ENCODE measurements at places on chromosomes 2 and 18.

- peak; percentile 78 for DNase-seq
These were observed 48.5 kb downstream of the SMAD7 start for GRCh38 chr18:48902023-48902855.

DNA sequence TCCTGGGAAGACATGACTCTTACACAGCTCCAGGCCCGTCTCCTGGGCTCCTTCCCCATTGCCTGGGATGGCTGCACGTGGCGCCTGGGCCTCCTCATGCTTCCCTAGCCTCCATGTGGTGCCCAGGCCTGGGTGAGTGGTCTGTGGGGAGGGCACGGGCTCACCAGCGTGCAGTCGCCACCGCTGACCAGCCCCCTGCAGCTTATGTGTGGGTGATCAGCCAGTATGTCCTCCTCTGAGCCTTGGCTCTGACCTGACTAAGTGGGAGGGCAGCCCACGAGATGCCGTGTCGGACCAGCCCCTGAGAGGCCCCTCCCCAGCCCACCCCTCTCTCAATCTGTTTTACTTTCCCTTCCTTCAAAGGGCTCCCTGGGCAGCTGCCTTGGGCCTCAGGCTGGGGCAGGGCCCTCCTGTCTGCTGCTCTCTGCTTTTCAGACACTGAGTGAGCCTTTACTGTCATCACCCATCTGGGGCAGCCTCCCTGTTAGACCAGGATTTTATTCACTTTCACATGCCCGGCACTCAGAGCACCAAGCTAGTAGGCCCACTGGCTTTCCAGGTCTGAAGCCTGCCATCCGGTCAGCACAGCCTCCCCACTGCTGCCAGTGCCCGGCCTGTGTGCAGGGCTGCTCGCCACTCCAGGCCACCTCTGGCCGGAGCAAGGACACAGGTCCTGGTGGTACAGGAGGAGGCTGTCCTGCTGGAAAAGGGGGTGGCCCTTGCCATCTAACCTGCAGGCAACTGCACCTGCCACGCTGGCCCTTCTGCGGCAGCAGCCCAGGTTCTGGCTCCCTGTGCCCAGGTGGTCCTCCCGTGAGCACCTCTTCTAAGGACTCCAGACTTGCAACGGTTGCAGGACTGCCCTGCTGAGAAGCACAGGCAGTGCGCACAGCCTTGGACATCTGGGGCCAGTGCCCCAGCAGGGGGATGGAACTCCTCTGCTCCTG is 84.9 kb upstream of the HPCAL1 start:
- no peak for DNase-seq

- DNase-seq = no peak
These were observed 83.1 kb upstream of the SP3 start for GRCh38 chr2:174048243-174048642.

GRCh38 chr2:61759718-61760117 is 94.1 kb downstream of the FAM161A start:
- DNase-seq = peak; percentile 24

GRCh38 chr2:119649364-119649917 is 29.6 kb upstream of the TMEM177 start:
- no peak for DNase-seq

- DNase-seq = no peak
These were observed 12.8 kb downstream of the TANK start for GRCh38 chr2:161172901-161173540.

- DNase-seq = no peak
These were observed 4.6 kb downstream of the SIX2 start for GRCh38 chr2:45004562-45005191.

DNA sequence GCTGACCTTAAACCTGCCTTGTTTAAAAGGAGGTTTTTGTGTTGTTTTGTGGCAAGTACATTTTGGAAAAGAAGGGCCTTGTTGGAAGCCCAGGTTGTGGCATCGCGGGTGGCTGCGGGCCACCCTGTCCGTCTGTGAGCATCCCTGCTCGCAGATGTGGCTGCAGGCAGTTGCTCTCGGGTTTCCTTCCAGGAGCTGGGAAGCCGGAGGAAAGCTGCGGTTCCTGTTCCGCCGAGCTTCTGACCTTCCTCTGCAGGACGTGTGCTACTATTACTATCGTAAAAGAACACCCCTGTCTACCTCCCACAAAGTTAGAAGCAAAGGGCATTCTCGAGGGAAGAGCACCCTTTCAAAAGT is 766 bp downstream of the MFF start:
- no peak for DNase-seq

DNA sequence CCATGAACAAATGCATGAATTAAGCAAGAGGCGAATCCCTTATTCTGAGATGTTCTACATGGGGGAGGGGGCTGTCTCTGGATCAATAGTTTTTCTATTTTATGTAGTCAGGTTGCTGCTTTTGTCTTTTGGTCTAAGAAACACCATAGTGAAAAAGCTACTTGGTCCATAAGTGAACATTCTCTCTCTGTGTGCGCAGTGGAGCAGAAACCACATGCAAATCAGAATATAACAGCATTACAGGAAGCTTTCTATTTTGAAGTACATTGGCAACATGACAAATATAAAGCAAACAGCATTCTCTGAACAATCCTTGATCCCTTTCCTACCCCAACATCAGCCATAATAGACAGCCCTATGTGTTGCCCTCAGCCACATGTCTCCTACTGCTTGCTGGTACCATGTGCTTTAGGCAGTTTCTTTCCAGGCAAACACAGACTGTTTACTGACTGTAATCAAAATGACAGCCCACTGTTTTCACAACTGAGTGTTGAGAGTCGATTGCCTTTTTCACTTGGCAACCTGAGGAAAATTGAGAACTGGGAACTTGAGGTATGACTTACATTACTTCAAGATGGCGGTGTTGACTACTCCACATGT is 10.6 kb downstream of the SCN3A start:
- DNase-seq = no peak

DNA sequence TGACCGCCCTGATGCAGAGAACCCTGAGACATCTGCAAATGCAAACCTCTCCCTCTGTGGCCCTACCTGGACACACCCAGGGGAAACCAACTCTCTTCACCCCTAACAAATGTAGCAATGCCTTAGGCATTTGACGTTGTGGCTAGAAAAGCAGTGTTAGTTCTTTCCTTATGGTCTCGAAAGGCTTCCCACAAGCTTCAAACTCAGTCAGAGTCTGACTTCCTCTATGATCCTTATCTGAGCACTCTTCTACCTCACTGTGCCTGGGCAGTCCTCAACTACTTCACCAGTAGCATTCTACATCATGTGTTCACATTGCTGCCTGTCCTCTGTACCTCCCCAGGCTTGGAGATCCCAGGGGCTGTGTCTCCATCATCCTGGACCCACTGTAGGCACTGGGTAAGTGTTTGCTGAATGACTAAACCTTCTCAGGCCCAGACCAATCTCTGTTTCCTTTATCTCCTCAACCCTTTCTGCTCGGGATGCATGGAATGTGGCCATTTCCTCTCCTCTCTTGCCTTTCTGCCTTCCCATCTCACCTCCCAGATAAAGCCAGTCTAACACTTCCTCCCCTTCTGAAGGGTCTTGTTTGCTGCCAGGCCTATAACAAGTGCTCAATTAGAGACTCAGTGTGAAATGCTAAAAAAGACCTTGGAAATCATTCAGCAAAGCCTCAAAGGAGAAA is 91.7 kb upstream of the ACAA2 start:
- no peak for DNase-seq

DNA sequence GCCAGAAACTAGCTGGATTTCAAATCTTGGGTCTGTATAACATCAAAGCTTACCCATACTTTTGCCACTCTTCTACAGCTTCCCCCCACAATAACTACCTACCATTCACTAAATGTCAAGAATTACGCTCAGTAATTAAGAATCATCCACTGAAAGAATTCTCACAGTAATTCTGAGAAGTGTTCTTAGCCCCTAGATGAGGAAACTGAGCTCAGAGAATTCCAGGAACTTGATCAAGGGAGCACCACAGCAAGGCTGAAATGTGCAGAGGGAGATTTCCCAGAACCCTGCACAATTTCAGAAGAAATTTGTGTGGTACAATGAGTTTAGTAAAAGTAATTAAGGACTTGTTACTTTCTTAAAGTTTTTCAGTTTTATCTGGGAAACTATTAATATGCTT is 194.5 kb upstream of the STK17B start:
- DNase-seq = no peak

DNA sequence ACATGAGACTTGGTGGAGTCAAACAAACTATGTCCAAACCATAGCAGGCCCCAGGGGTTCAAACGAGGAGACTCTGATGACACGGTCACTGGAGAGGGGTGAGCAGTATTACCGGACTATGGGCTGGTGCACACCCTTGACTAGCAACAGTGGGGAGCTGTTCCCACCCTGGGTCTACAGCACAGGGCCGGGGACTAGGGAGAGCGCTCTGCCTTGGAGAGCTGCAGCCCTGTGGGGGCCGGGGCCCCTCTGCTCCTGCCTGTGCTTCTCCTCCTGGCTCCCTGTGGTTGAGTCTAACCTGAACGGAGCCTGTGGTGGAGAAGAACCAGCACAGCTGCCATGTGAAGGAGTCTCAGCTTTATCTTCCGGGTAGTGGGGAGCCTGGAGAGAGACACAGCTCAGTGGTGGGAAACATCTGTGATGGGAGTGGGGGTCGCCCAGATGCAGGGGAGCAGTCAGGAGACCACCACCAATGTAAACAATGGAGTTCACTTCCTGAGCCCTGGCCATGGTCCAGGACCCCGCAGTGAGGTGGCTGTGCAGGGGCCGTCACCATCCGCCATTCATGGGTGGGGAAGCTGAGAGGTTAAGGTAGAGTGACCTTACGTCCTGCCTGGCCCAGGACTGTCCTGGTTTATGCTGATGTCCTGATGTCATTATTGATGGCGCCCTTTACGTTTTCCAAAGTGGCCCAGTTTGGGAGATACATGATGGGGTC is 195.7 kb upstream of the TWIST2 start:
- no peak for DNase-seq

GRCh38 chr18:21179590-21180220 is 62.3 kb upstream of the GREB1L start:
- DNase-seq = peak; percentile 45

DNA sequence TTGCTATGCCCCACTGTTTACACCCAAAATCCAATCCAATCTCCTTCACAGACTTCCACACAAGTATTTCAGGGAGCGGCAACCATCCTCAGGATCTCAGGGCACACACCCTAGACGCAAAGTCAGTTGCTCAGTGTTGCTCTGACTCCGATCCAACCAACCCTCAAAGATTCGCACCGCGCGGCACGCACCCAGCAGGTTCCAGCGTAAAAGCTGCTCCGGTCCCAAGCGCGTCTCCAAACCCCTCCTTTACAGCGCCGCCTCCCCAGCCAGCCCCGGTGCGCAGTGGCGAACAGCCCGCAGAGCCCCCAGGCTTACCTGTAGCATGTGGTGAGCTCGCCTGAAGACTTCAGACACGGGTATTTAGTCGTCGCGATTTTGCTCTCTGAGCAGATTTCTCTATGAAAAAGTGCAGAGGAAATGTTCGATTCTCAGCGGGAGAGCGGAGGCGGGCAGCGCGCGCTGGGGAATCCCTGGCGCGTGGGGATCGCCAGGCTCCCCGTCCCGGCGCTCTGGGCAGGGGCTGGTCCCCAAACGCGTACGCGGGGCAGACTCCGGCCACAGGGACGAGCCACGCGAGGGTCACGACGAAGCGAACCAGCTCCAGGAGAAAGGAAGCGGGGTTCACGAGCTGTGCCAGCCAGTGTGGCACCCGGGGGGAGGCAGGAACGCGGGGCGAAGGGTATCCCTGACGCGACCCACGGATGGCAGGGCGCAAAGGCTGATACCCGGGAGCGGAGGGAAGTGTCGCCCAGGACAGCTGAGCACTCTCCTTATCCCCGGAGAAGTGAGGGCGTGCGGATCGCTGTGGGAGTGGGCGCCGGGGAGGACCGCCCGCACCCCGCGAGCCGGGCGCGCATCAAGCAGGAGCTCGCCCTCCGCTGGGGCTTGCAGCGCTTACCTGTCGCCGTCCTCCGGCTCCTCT is 650 bp downstream of the CCBE1 start:
- DNase-seq = no peak

DNA sequence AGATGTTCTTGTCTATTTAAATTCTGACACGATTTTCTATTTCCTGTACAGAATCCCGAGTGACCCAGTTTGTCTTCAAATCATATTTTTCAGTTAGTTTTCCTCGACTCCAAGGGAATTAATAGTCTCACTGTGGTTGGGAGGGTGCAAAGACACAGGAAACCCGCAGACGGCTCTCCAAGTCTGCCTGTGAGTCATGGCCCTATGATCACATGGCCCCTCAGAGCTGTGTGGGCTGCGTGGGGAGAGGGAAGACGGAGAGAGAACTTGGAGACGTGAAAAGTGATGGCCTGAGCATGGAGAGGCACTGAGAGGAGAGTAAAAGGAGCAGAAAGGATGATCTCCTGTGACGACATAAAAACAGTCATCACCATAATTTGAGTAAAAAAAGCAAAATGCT is 989.9 kb downstream of the DCDC2C start:
- no peak for DNase-seq

GRCh38 chr2:121237980-121238665 is 46.9 kb downstream of the TFCP2L1 start:
- DNase-seq = no peak

DNA sequence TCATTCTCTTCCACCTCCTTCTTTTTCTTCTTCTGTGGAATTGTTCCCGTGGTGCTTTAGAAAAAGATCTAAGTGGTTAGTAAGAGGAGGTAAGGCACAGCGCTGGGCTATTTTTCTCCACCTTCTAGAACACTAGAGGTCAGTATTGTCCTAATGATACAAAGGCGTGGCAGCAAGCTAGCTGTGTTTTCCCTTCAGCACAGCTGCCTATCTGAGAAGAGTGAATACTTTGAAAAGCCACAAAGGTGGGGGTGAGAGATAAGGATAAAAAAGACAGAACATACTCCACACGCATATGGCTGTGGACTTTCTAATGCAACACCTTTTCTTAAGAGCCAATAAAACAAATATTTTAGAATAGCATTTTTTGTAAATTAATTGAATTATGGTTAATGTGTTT is 2.1 kb downstream of the CNTNAP5 start:
- no peak for DNase-seq

- DNase-seq = no peak
These were observed 112.2 kb upstream of the EPAS1 start for GRCh38 chr2:46184794-46185583.

DNA sequence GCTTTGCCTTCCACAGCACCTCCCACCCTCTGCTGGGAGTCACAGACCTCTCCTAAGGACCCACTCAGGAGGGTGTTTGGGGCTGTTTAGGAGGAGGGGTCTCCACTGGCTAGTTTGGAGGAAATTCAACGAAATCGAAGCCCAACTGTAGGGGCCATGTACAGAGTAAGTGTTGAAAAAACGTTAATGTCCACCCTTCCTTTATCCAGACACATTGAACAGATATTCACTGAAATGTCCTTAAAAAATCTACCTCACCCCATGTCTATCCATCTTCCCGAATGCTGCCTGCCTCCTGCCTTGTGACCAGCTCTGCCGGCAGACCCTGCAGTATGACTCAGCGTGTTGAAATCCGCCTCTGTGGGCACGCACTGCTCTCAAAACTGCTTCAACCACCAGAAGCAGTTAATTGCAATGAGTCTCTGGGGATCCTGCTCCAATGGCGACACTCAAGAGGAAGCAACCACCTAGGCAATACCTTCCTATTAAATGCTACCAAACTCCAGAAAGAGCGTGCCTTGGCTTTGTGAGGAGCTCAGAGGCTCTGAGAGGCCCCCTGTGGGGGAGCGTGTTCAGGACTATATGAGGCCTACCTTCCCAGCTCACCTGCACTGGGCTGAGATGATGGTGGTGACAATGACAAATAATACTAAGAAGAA is 61.4 kb upstream of the RTN4 start:
- DNase-seq = peak; percentile 85
